ENCODE measurements at places on chromosomes 11 and 22.

- DNase-seq = no peak
These were observed 24.4 kb upstream of the SNX19 start for GRCh38 chr11:130940706-130941105.

GRCh38 chr22:47673557-47673956 is 911.1 kb downstream of the TBC1D22A start:
- no peak for DNase-seq

DNA sequence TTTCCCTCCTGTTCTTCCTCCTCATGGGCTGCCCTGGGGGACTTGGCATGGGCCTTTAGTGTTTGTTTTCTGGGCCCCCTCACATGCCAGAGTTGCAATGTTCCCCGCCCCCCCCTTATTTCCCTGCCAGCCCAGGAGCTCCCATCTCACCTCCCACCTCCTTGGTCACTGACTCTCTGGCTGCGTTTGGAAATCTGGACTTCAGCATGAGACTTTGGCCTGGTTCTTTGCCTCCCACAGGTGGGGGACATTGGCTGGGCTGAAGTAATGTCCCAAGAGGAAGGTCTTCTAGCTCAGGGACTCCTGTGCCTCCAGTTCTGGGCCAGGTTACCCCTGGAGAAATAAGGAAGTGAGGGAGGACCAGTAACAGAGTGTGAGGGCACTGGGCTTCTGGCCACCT is 7.0 kb downstream of the MTFP1 start:
- DNase-seq = no peak

- DNase-seq = no peak
These were observed 1.0 kb downstream of the POU2AF3 start for GRCh38 chr11:111299101-111300026.

- DNase-seq = no peak
These were observed 762 bp downstream of the ANKRD13D start for GRCh38 chr11:67289651-67290479.

DNA sequence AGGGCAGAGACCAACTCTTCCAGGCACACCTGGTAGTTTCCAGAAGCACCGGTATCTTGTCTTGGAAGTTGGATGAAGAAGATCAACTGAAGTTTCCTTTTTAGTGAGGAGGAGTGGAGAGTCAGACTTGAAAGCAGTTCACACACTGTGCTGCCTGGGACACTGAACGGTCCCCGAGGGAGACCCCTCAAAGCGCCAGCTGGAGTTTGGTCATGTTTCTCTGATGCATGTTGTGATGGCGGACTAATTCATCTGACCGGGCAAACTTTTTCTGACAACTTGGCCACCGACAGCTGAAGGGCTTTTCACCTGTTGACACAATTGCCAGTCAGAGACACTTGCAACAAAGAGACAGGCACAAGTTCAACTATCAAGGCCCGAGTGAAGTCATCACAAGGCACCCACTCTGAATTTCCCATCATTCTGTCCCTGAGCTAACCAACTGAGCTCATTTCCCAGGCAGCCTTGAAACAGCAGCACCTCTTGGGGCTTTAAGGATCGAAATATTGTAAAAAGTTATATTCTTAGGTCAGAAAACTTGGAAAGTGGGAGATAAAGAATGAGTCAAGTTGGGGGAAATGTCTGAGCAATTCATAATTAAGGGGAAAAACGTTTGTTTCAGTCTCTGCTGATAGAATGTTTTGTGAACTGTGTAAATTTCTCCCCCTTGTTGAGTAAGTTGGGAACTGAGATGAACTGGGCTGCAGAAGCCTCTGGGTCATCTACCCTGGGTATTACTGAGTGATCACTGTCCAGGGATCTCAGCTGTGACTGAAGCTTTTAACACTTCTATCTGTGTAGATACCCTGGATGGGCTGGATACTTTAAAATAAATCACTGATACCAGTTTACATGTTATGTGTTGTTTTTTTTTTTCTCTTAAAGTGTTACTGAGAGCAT is 46.2 kb downstream of the WT1 start:
- no peak for DNase-seq

GRCh38 chr11:69819541-69820070 is 390 bp upstream of the FGF3 start:
- DNase-seq = no peak

GRCh38 chr11:69000391-69000790 is 12.7 kb downstream of the MRGPRF start:
- no peak for DNase-seq

Data from activated naive CD4-positive, alpha-beta T cell (primary cell).